ENCODE measurements at places on chromosomes 6 and 20. TPM values are rescaled to one million over a fixed set of nuclear protein-coding genes. Genes with fewer than 3 reads are reported as not detected.

The EGFL8 gene
- 16.6 TPM for total RNA-seq

The SGK2 gene
- 0.70 TPM for total RNA-seq

GRCh38 chr6:31871046-31871659 lies 7.6 kb downstream of the SLC44A4 start:
- no peak for DNase-seq

The RFX6 gene
- total RNA-seq, result not detected
